Right lobe of liver (tissue), 6 donors: ENCODE measurements at places on chromosomes 16 and 17. TPM values are rescaled to one million over a fixed set of nuclear protein-coding genes. Genes with fewer than 3 reads are reported as not detected.

ACAP1 gene
- total RNA-seq, result 1.9 TPM

KRTAP17-1 gene
- not detected for total RNA-seq

BEAN1 gene
- 0.09 TPM for total RNA-seq

KCNAB3 gene
- 0.75 TPM for total RNA-seq

RNF227 gene
- total RNA-seq, result 0.18 TPM
